Aorta (tissue), 5 donors: ENCODE measurements at places on chromosomes 2 and 18. TPM values are rescaled to one million over a fixed set of nuclear protein-coding genes. Genes with fewer than 3 reads are reported as not detected.

MC2R gene
- not detected for total RNA-seq

EFEMP1 gene
- total RNA-seq: 793 TPM

PDK1 gene
- total RNA-seq: 27.4 TPM

SKOR2 gene
- not detected for total RNA-seq

CYP27A1 gene
- 31.9 TPM for total RNA-seq

ABHD1 gene
- 0.90 TPM for total RNA-seq

ORC2 gene
- total RNA-seq: 35.6 TPM

RNF103 gene
- total RNA-seq: 31.0 TPM

SCN3A gene
- 2.4 TPM for total RNA-seq

SIX3 gene
- total RNA-seq: not detected

IMPA2 gene
- total RNA-seq: 14.1 TPM

NPPC gene
- not detected for total RNA-seq

GTF3C2 gene
- total RNA-seq: 42.7 TPM

PROKR1 gene
- not detected for total RNA-seq

REG3G gene
- 0.71 TPM for total RNA-seq

GEN1 gene
- 3.5 TPM for total RNA-seq

AKAIN1 gene
- not detected for total RNA-seq

TBR1 gene
- total RNA-seq: not detected

CCDC74B gene
- 2.6 TPM for total RNA-seq

SERPINB2 gene
- 0.27 TPM for total RNA-seq

MBP gene
- total RNA-seq: 43.8 TPM

SALL3 gene
- 0.06 TPM for total RNA-seq

FIGN gene
- total RNA-seq: 27.8 TPM

KCNIP3 gene
- 10.7 TPM for total RNA-seq

DYNAP gene
- total RNA-seq: not detected

ITPRIPL1 gene
- total RNA-seq: 1.9 TPM

NEU2 gene
- total RNA-seq: not detected

LIMS4 gene
- total RNA-seq: 22.4 TPM

DCDC2C gene
- not detected for total RNA-seq

ABCB11 gene
- 0.21 TPM for total RNA-seq

ALK gene
- 0.13 TPM for total RNA-seq
